ENCODE measurements at places on chromosomes 5 and 9.

- no peak for DNase-seq
These were observed 105.4 kb downstream of the ZNF354C start for GRCh38 chr5:179165421-179166170.

- no peak for DNase-seq
These were observed 138.0 kb downstream of the GAPVD1 start for GRCh38 chr9:125399666-125400065.

DNA sequence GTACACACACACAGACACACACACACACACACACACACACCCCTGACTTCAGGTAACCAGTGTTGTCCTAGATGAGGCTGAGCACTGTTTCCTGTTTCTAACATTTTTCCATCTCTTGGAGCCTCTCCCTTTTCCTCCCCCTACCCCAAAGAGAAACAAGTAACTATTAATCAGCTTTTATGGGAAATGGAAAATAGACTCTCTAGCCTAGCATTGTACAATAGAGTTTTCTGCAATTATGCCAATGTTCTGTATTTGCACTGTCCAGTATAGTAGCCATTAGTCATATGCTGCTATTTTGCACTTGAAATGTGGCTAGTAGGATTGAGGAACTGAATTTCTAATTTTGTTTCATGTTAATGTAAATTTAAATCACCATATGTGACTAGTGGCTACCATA, 33.1 kb downstream of the RAB3C start:
- no peak for DNase-seq

- DNase-seq, result no peak
These were observed 223.6 kb upstream of the EFNA5 start for GRCh38 chr5:107894361-107894760.

GRCh38 chr5:55453211-55453610, 81.6 kb downstream of the PLPP1 start:
- no peak for DNase-seq

GRCh38 chr5:34047774-34048572, 5.0 kb upstream of the C1QTNF3 start:
- DNase-seq, result no peak

DNA sequence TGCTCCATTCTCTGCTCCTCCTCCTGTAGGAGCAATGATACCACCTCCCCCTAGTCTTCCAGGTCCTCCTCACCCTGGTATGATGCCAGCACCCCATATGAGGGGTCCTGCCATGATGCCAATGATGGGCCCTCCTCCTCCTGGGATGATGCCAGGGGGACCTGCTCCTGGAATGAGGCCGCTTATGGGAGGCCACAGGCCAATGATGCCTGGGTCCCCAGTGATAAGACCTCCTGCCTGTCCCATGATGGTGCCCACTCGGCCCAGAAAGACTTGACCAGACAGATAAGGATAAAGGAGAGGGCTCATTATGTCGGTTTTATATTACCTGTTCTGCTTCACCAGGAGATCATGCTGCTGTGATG, 26.2 kb upstream of the IQGAP2 start:
- DNase-seq, result no peak

- DNase-seq, result no peak
These were observed 1.1 kb downstream of the SLC31A1 start for GRCh38 chr9:113222482-113222841.

GRCh38 chr5:14901462-14902051, 30.0 kb upstream of the ANKH start:
- no peak for DNase-seq
